AG20443 (cell line): ENCODE measurements at places on chromosomes 12 and 14.

- DNase-seq: no peak
Measured at GRCh38 chr12:119715268-119715620, 47.3 kb downstream of the PRKAB1 start.

DNA sequence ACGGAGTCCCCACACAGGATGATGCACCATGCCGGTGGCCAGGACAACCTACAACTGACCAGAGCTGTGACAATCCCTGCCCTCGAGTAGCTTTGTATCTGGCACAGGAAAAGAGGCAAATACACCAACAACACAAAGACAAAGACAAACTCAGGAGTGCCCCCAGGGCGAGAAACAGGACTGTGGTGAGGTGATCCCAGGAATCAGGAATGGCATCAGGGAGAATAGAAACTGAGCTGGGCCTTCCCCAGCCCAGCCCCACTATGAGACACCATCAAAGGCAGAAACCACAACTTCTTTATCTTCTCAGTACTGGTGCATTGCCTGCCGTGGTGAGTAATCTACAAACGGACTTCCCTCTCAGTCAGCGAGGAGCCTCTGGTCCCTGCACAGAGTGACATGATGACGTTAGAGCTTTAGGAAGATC, 157.7 kb downstream of the TTC7B start:
- peak; percentile 55 for DNase-seq

- no peak for DNase-seq
Measured at GRCh38 chr12:52171950-52172512, 19.8 kb downstream of the KRT80 start.

GRCh38 chr14:20809917-20810316, 7.3 kb upstream of the RNASE1 start:
- DNase-seq: no peak

GRCh38 chr14:18688346-18688745, 87.4 kb downstream of the OR11H12 start:
- no peak for DNase-seq

- no peak for DNase-seq
Measured at GRCh38 chr12:132471011-132471857, 18.7 kb upstream of the FBRSL1 start.

- no peak for DNase-seq
Measured at GRCh38 chr12:53940443-53941014, 1.9 kb downstream of the HOXC13 start.

- no peak for DNase-seq
Measured at GRCh38 chr14:103189481-103190470, 66.5 kb downstream of the TNFAIP2 start.

DNA sequence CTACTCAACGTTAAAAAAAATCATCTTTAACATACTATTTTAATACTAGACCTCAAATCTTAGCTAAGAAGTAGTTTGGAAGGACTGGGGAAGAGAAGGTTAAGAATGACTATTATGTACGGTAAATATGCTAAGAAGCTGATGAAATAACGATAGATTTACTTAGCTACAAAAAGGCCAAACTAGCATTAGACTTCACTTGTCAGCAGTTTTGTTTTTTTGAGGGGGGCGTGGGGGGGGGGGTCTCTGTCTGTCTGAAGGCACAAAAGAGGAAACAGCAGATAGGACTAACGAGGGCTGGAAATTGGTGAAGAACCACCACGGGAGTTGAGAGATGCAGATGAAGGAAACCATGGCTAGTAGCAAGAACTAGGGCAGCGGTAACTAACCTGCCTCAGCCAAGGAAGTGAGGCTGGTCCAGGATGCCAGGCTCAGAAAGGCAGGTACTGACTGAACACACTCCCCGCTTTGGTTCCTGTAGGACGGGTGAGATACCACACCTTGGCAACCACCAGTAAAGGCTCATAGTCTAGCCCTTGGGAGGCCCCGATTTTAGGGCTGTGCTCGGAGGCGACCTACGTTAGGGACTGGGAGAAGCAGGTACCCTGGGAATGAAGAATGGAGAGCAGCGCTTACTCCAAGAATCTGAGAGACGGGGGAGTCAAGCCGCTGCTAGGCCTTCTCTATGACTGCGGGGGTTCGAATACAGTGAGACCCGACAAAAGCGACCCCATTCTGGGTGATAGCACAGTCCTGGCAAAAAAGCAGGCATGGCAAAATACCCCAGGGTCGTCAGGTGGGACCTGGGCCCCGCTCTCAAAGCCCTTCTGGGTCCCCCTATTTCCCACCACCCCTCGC, 675 bp downstream of the NEDD8 start:
- no peak for DNase-seq

- DNase-seq: peak; percentile 56
Measured at GRCh38 chr12:112422531-112422930, 3.8 kb downstream of the PTPN11 start.

DNA sequence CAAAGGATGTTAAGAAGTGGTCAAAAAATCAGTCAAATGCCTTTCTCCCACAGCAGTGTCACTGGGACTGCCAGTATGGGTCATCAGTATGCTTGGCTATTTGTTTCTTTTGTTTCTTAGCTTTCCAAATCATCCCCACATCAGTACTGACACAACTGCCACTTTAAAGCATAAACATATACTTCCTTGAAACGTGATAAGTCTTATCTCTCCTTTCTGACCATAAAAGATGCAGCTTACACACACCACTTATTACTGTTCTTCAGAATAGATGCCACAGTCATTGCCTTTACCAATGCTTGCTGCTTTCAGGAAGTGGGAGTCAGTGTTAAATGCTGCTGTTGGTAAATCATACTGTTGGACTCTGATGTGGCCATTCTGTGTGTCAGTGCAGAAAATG, 18.6 kb upstream of the GARIN2 start:
- no peak for DNase-seq

- peak; percentile 67 for DNase-seq
Measured at GRCh38 chr12:115135800-115136211, 451.8 kb upstream of the TBX3 start.

- no peak for DNase-seq
Measured at GRCh38 chr12:19251481-19252132, 122.1 kb downstream of the PLEKHA5 start.

DNA sequence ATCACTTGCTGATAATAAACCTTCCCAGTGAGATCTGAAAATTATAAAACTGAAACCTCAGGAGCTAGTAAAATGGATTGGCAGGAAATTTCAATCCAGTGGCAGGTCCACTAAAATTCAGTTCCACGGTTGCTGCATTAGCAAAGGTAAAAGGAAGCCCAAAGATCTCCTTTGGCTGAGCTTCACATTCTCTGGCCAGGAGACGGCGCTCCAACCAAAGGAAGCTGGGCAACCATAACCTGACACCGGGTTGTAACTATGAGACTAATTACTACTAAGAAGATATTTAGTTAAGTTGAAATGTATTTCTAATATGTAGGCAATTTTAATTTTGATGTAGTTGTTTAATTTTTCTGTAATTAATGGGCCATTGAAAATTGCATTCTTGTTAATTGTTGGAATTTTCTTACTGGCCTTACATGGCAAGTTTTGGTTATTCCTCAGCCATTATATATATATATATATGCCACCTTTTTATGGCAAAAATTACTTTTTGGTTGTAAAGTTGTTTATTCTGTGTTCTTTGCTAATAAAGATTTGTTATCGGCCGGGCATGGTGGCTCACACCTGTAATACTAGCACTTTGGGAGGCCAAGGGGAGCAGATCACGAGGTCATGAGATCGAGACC, 17.0 kb downstream of the OR8S1 start:
- DNase-seq: peak; percentile 49

- no peak for DNase-seq
Measured at GRCh38 chr12:97005646-97006045, 98.6 kb downstream of the NEDD1 start.

DNA sequence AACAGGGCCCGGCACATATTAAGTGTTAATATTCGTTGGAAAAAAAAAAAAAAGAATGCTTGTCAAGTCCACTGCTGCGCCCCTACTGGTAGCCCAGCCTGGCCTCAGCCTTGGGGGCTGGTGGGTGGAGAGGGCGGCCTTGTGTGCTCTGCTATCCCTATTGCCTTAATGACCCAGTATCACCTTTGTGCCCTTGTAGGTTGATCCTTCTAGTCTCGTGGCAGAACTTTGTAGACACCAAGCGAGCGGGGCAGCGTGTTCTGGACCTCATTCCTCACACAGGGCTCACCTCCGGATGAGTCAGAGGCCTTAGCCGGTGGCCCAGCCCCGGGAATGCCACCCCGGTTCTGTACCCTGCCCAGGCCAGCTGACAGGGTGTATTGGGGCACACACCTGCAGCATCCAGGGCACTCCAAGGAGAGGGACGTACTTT, 1.8 kb upstream of the RCOR1 start:
- peak; percentile 47 for DNase-seq

DNA sequence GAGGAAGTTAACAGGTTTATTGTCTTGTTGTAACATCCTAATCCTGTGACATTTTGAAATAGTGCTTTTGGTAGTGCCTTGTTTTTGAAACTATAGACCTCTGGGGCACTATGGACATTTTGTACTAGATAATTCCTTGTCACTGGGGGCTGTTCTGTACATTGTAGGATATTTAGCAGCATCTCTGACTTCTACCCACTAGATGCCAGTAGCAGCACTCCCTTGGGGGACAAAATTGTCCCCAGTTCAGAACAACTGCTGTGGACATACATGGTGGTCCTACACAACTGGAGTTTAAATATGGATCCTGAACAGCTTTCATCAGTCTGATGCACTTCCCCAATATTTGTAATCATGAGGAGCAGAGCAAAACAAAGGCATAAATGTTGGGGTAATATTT, 264.7 kb downstream of the RAD51B start:
- no peak for DNase-seq

DNA sequence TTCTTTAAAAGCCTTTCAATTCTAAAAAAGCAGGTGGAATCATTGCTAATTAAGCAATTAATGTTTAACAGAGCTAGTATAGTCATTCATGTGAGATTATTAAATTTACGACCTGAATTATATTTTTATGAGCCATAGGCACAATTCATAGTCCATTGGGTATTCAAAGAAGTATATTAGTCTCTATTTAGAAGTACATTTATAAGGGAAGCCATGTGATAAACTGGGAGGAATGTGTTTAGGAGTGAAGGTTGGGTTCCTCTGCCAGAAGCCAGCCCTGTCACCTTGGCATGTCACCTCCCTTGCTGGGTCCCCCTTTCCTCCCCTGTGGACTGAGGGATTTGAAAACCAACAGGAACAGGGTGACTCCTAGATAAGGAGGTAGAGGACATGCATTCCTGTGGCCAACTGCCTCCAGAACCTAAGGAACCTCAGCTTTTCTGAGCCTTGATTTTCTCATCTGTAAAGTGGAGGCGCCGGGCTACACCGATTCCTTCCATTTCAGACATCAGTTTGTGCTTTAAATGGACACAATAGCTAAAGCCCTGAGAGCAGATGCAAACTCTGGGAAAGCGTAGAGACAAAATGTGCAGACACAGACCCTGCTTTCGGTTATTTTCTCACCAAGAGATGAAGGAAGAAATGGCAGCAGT, 5.4 kb upstream of the KRT2 start:
- DNase-seq: no peak

- DNase-seq: no peak
Measured at GRCh38 chr12:76560086-76560491, 518 bp upstream of the OSBPL8 start.

- no peak for DNase-seq
Measured at GRCh38 chr14:105547741-105548169, 21.4 kb downstream of the TMEM121 start.

- no peak for DNase-seq
Measured at GRCh38 chr12:125097427-125097826, 32.2 kb downstream of the AACS start.

GRCh38 chr14:24674204-24674970, 40.4 kb upstream of the GZMB start:
- DNase-seq: no peak

GRCh38 chr12:124756760-124757159, 106.9 kb downstream of the SCARB1 start:
- no peak for DNase-seq

- no peak for DNase-seq
Measured at GRCh38 chr14:75311356-75311755, 32.7 kb downstream of the FOS start.

DNA sequence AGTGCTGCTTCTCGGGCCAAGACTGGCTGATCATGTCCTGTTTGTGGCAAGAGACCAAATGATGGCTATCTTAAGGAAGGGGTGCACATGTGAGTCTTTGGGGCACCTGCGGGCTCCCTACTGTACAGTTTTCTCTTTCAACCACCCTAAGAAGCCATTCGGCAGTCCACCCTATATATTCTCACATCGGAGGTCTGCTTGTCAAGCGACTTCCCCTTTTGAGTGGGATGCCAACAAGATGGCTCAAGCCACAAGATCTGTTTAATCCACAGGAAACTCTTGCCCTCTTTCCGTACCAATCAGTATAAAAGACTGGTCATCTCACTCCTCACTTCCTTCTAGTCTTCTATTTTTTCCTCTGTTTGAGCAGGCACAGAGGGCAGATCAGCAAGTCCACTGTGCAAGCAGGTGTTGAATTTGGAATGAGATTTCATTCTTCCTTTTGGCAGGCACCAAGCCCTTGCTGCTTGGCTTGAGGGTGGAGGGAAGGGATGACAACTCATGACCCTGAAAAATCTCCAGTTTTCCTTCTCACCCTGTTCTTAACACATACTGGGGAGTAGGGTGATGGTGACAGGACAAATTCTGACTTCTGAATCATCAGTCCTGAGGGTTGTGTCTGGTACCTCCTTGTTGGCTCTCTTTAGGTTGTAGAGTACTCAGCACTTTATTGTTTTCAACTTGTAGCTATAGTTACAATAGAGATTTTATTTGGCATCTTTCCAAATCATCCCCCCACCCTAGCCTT, 17.6 kb downstream of the LACRT start:
- DNase-seq: no peak

GRCh38 chr12:104356231-104357115, 52.9 kb downstream of the EID3 start:
- no peak for DNase-seq

DNA sequence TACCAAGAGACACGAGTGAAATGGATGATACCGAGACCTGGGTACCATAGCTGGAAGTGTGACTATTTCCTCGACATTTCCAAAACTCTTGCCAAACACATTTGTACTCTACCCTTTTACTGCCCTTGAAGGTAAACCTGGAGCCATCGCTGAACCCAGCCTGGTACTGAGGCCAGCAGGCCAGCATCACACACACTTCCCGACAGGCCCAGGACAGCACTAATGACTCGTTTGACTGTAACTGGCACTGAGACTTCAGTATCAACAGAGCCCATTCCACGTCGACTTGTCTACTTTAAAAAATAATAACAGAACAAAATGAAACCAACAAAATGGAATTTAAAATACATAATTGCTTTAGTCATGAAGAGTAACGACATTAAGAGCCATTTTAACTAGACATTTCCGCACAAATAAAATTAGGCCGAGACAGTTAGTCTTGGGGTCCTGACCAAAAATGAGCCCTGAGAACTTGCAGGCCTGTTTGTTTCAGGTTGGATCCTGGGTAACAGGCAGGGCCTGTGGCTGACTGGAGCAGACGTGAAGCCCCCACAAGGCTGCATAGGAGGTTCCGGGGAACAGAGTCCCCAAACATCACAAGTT, 94.3 kb downstream of the RIMBP2 start:
- DNase-seq: no peak
